Esophagus muscularis mucosa (tissue), 4 donors: ENCODE measurements at places on chromosomes 3 and 15. TPM values are rescaled to one million over a fixed set of nuclear protein-coding genes. Genes with fewer than 3 reads are reported as not detected.

- no peak for DNase-seq
Observed at GRCh38 chr15:71784719-71785118, 25.6 kb upstream of the NR2E3 start.

DNA sequence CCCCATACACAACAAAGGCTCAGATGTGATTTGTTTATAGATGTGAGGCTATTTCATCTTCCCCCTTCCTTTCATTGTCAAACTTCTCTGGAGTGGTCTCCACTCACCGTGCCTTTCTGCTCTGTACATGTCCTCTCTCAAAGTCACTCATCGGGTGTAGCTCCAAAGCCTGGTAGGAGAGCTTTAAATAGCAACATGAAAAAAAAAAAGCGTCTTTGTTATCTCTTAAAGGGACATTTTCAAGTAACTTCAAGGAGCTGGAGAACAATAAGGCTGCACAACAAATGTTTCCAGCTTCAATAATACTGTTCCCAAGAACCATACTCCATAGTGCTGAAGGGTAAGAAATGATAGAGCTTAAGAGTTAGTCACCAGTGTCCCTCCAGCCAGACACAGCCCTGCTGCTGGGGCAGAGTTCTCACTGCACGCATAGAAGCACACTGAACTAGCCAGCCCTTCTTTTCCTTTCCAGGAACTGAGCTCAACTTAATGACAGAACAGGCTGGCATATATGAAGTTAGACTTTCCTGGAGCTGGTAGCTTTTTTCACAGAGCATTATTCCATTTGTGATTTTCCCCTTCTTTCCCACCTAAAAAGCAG is 8.1 kb downstream of the FBXO40 start:
- no peak for DNase-seq

The LSAMP gene
- total RNA-seq = 1.6 TPM

DNA sequence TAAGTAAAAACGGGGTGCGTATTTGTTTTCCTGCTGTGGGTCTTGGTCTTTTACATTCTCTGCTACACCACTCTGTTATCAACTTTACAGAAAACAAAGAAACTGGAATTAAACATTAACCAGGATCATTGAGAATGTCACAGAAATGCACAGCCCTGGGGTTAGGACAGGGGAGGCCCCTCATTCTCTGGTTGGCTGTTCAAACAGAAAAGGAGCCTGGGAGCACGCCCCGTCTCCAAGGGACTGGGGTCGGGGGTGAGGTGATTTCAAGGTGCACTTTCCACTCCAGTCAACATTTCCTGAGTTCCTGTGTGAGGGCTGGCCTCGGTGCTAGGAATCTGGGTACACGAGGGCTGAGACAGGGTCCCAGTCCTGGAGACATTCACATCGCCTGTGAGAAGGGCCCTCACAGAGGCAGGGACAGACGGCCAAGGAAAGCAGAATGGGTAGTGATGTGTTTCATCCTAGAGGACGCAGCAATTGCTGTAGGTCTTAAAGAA is 30.3 kb downstream of the CPN2 start:
- DNase-seq = no peak

The NAA80 gene
- 8.5 TPM for total RNA-seq

The TMC3 gene
- total RNA-seq = 0.52 TPM

GRCh38 chr3:113151461-113152031 is 59.8 kb upstream of the BOC start:
- no peak for DNase-seq

- no peak for DNase-seq
Observed at GRCh38 chr15:89129123-89129815, 41.0 kb downstream of the ABHD2 start.

The HCLS1 gene
- 71.7 TPM for total RNA-seq

- no peak for DNase-seq
Observed at GRCh38 chr3:149920119-149920518, 50.6 kb downstream of the PFN2 start.

The TMOD2 gene
- total RNA-seq = 18.9 TPM

The COL6A5 gene
- total RNA-seq = not detected

GRCh38 chr3:97037294-97037943 is 223.0 kb downstream of the EPHA6 start:
- DNase-seq = no peak

GRCh38 chr15:55587321-55588069 is 650 bp downstream of the PYGO1 start:
- DNase-seq = no peak
